ENCODE measurements at places on chromosomes 7 and 10. TPM values are rescaled to one million over a fixed set of nuclear protein-coding genes. Genes with fewer than 3 reads are reported as not detected.

Gene DGKB
- total RNA-seq = 0.96 TPM

GRCh38 chr10:57018452-57018851 is 657.4 kb upstream of the ZWINT start:
- DNase-seq = no peak

DNA sequence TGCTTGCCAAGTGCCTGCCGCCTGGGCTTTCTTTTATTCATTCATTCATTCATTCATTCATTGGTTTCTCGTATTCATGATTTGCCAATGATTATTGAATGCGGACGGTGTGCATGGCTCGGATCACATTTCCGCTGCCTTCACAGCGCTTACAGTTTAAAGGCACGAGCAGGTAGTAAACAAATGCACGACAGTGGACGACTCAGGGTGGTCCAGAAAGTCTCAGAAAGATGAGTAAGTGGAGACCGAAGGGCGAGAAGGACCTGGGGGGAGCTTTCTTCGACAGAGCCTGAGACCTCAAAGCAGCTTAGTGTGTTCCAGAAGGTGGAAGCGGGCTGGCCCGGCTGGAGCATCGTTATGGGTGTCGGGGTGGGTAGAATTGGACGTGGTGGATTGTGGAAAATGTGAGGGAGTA is 506 bp downstream of the MCM10 start:
- DNase-seq = no peak

DNA sequence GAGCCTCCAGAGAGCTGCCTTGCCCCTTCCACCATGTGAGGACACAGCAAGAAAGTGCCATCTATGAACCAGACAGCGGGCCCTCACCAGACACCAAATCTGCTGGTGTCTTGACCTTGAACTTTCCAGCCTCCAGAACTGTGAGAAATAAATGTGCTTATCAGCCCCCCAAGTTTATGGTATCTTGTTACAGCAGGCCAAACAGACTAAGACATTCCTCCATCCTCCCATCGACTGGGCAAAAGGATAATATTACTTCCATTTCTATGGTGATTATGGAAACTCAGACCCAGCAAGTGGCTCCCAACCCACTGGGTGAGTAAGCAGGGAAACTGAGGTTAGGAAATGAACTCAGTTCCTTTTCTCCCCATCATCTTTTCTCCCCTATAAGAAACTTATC is 288.4 kb downstream of the KCNMA1 start:
- DNase-seq = no peak

- no peak for DNase-seq
Measured at GRCh38 chr7:123580406-123581161, 21.0 kb upstream of the ASB15 start.

DNA sequence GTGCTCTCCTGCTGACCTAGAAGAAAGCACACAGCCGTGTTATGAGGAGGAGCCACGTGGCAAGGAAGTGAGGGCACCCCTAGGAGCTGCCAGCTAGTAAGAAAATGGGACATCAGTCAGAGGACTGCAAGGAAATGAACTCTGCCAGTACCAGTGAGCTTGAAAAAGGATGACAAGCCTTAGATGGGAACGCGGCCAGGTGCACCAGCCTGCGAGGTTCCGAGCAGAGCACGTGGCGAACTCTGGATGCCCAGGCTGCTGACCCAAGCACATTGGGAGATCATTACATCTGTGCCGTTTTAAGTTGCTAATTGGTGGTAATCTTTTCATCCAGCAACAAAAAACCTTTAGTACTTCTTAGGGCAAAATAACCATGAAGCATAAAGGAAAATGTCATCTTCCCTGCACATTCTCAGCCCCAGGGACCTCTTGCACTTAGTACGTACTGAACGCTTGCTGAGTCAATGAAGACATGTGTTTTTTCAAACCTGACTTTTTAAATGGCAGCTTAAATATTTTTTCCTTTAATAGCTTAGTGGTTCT is 69.4 kb downstream of the AMZ1 start:
- DNase-seq = peak; percentile 77

DNA sequence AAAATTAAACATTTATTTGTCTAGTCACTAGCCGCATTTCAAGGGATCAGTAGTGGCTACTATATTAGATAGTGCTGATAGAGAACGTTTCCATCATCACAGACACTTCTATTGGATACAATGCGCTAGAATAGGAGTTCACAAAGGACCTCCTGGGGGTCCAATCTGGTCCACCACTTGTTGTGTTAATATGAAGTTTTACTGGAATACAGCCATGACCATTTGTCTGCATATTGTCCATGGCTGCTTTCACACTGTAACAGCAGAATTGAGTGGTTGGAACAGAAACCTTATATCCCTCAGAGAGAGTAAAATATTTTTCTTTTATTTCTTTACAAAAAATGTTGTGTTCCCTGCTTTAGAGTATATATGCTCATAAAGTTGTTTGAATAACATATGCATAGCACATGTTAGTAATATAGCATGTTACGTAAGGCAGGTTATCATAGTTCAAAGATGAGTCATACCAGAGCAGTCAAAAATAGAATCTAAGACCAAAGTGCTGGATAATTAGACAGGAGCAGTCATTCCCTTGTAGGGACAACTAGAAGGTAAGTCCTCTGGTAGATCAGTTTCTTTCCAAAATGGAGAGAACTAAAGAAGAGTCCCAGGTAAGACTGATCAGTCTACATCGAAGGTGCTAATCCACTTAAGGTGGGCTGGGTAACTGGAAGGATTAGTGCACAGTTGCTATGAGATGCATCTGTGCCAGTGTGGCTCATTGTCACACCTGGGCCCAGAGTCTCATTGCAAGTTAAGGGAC is 14.9 kb downstream of the BZW2 start:
- no peak for DNase-seq

Gene CTAGE8
- 0.21 TPM for total RNA-seq

Data from aorta (tissue), 5 donors.